ENCODE measurements at places on chromosomes 16 and 17.

GRCh38 chr16:24753437-24753836, 24.0 kb downstream of the TNRC6A start:
- DNase-seq, result no peak

- no peak for DNase-seq
These were observed 1.7 kb downstream of the WBP2 start for GRCh38 chr17:75853433-75853832.

GRCh38 chr16:66696669-66697630, at the start of gene CMTM4:
Gene CMTM4, minus strand, starts transcription at chr16:66696743. Its CDS starts 218 bp downstream, at chr16:66696525.
- peak; percentile 84 for DNase-seq

DNA sequence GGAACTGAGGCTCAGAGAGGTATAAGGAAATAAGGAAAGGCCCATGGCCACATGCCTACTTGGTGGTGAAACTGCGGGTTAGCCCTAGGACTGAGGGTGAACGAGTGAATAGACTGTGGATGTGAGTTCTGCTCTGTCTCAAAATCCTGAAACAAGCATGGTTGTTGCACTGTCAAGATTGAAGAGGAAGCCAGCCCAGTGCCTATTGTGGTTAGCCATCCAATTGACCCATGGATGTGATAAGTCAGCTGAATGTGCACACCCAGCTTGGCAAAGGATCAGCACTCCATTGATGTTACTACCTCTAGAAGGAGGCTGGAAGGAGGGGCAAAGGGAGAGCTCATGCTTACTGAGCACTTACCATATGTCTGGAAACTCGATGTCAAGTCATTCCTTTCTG, 4.5 kb downstream of the TMEM114 start:
- DNase-seq, result no peak

DNA sequence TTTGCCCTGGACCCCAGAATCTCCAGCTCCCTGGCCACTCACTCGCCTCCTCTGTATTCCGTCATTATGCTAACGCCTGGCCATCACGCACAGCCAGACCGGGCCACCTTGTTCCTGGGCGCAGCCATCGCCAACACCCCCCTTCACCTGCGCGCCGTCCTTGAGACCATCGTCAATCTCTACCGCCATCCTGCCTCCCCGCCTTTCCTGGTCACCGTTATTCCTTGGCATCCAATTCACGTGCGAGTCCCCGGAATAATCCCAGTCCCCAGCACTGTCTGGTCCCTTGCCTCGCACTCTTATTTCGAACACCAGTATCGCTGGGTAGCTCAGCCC, 541 bp downstream of the VKORC1 start:
- no peak for DNase-seq

All from CD4-positive, alpha-beta T cell treated with Interleukin-17A for 4 hours (primary cell).